ENCODE measurements at places on chromosomes 5 and 9. TPM values are rescaled to one million over a fixed set of nuclear protein-coding genes. Genes with fewer than 3 reads are reported as not detected.

ARID3C gene
- total RNA-seq = 0.08 TPM

AK3 gene
- total RNA-seq = 71.0 TPM

SLC38A9 gene
- total RNA-seq = 22.8 TPM

CCL28 gene
- 0.68 TPM for total RNA-seq

TUSC1 gene
- total RNA-seq = 8.5 TPM

CCDC192 gene
- not detected for total RNA-seq

FYB1 gene
- total RNA-seq = not detected

FOXI1 gene
- total RNA-seq = not detected

YTHDC2 gene
- total RNA-seq = 13.7 TPM

WWC1 gene
- 0.38 TPM for total RNA-seq

PCDHB13 gene
- total RNA-seq = 0.59 TPM

EFNA5 gene
- 4.4 TPM for total RNA-seq

GMCL2 gene
- total RNA-seq = not detected

S100Z gene
- total RNA-seq = not detected

SLC45A2 gene
- total RNA-seq = not detected

CYSTM1 gene
- total RNA-seq = 17.2 TPM

PTGES2 gene
- total RNA-seq = 112 TPM

PGGT1B gene
- total RNA-seq = 9.4 TPM

NDUFB6 gene
- total RNA-seq = 101 TPM

PCDHGA5 gene
- total RNA-seq = 0.98 TPM

MPDZ gene
- 68.1 TPM for total RNA-seq

GIN1 gene
- 4.1 TPM for total RNA-seq

ANKRD18B gene
- not detected for total RNA-seq

NSMF gene
- total RNA-seq = 9.6 TPM

SLC6A3 gene
- total RNA-seq = not detected

EIF4E1B gene
- not detected for total RNA-seq

ORM2 gene
- total RNA-seq = not detected

COL23A1 gene
- 0.08 TPM for total RNA-seq

STPG3 gene
- total RNA-seq = not detected

PCDHB5 gene
- total RNA-seq = 2.3 TPM

LPAR1 gene
- total RNA-seq = 105 TPM

KCNT1 gene
- 0.12 TPM for total RNA-seq

TYRP1 gene
- total RNA-seq = 0.38 TPM

GKAP1 gene
- total RNA-seq = 0.35 TPM

SPATA6L gene
- 0.23 TPM for total RNA-seq

SLC28A3 gene
- 0.60 TPM for total RNA-seq

DDX4 gene
- total RNA-seq = not detected

SCAMP1 gene
- total RNA-seq = 33.0 TPM
